ENCODE measurements at places on chromosomes 11 and 22.

DNA sequence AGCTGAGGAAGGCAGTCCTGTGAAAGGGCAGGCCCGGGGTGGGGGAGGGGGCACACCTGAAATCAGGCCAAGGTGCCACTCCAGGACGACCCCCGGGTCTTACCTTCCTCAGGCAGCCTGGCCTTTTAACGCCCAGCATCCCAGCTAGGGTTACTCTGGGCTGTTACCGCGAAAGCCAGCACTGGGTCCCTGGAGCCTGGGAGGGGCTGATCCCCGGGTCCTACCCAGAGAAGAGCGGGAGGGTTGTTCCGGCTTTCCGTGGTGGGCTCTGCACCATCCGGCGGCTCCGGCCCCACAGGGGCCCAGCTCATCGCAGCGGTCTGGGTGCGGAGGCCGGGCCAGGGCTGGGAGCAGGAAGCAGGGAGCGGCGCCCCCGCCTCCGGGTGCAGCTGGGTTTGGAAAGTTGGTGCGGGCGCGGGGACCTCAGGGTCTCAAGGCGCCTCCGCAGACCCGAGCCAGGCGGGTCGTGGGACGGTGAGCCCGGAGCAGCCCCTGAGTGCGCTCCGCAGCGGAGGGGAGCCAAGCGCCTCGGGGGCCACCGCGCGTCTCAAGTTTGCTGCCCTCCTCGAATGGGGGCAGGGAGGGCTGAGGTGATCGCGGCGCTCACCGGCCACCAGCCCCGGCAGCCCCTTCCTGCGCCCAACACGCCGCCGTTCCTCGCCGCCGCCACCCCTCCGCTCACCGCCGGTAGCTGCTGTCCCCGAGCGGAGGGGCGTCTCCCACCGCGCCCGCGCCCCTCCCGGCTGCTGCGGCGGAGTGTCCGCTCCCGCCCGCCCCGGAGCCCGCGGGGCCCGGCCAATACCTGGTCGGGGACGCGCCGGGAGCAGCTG is 831 bp downstream of the CHST1 start:
- no peak for DNase-seq
- no peak overlapping the region for H3K4me3 ChIP-seq
- no peak overlapping the region for H3K27ac ChIP-seq
- H3K36me3 ChIP-seq, result no peaks in the 10 kb centered on the region
- H3K4me1 ChIP-seq, result peaks cover 1% of the 10 kb centered on the region
- peaks cover 81% of the 10 kb centered on the region for H3K27me3 ChIP-seq

DNA sequence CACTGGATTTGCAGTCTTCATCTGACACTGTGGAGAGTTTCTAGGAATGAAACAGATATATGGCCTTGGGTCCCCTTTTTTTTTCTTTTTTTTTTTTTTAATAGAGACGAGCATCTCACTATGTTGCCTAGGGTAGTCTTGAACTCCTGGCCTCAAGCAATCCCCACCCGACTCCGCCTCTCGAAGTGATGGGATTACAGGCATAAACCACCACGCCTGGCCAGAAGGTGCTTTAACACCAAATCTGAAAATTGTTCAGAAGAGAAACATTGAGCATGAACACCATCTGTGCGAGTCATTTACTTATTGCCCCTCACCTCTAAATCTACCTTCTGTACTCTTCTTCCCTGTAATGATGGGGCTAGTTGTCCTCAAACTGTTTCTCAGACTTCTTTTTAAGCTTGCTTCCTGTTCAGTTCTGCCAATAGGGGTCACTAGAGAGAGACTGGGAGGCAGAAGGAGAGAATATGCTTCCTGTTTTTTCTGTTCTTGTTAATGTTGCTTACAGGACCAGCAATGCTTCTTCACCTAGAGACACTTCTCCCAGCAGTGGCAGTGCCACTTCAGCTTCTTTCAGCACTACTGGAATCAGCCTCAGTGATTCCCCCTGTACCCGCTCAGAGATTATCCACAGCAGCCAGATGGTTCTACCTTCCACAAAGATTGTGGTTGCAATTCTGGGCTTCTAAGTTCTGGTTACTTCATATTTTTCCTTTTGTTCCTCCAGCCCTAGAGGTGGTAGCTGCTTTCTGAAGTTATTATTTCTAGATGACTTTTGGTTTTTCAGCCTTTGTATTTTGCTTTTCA is 20.8 kb upstream of the ZBED5 start:
- no peaks in the 10 kb centered on the region for H3K4me1 ChIP-seq
- peaks cover under 1% of the 10 kb centered on the region for H3K36me3 ChIP-seq
- no peak for DNase-seq
- H3K27me3 ChIP-seq, result no peaks in the 10 kb centered on the region
- H3K27ac ChIP-seq, result no peak overlapping the region

DNA sequence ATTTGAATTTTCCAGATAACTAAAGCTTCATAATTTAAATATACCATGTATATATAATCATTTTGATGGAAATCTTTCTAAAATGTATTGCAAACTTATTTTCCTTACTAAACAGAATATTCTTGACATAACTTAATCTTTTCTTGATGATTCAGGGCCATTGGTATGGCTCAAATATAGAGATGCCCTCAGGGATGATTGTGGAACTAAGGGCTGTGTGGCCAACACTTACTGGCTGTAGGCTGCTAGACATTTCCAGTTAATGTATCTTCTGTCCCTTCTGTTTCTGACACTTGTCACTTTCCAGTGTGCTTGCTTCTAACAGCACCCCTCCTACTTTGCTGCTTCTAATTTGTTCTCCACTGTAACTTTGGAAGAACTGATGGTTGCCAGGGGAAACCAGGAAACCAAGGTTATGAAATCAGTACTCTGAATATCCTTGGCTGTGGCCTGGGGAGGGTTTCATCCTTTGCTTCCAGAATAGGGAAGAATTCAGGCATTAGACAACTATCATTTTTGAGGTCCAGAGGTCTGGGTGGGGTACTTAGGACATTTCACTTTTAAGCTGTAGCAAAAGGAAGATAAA is 697.2 kb downstream of the ETS1 start:
- no peak for DNase-seq
- no peak overlapping the region for H3K4me3 ChIP-seq
- no peak overlapping the region for H3K27ac ChIP-seq
- no peaks in the 10 kb centered on the region for H3K27me3 ChIP-seq

- peaks cover 47% of the 10 kb centered on the region for H3K4me1 ChIP-seq
- peaks cover 7% of the 10 kb centered on the region for H3K36me3 ChIP-seq
These were observed 8.7 kb downstream of the TSKU start for GRCh38 chr11:76791861-76792260.

- DNase-seq, result no peak
- peak overlapping the region; percentile 93 for H3K27ac ChIP-seq
- peaks cover 14% of the 10 kb centered on the region for H3K4me1 ChIP-seq
- H3K27me3 ChIP-seq, result no peaks in the 10 kb centered on the region
These were observed 690 bp downstream of the CKAP5 start for GRCh38 chr11:46845440-46845739.

GRCh38 chr22:30423301-30423958 is 2.1 kb upstream of the MTFP1 start:
- DNase-seq, result no peak
- peak overlapping the region; percentile 97 for H3K27ac ChIP-seq
- peaks cover 46% of the 10 kb centered on the region for H3K4me1 ChIP-seq
- peak overlapping the region; percentile 85 for H3K4me3 ChIP-seq
- H3K27me3 ChIP-seq, result no peaks in the 10 kb centered on the region
- peaks cover 1% of the 10 kb centered on the region for H3K36me3 ChIP-seq

- no peaks in the 10 kb centered on the region for H3K27me3 ChIP-seq
- H3K4me1 ChIP-seq, result no peaks in the 10 kb centered on the region
- no peak for DNase-seq
- no peaks in the 10 kb centered on the region for H3K36me3 ChIP-seq
- no peak overlapping the region for H3K4me3 ChIP-seq
- H3K27ac ChIP-seq, result no peak overlapping the region
These were observed 576.9 kb upstream of the ANO5 start for GRCh38 chr11:21615955-21616371.

GRCh38 chr11:132026746-132027145 is 656.3 kb downstream of the NTM start:
- no peaks in the 10 kb centered on the region for H3K4me1 ChIP-seq
- DNase-seq, result no peak
- no peak overlapping the region for H3K27ac ChIP-seq
- H3K27me3 ChIP-seq, result peaks cover 19% of the 10 kb centered on the region

GRCh38 chr11:35138943-35139721 is at the start of gene CD44:
TSS of gene CD44 (plus strand) at chr11:35139171. CDS start at chr11:35139304, 133 bp downstream.
- H3K4me3 ChIP-seq, result peak within 1 kb of the TSS; percentile 70
- peak within 1 kb of the TSS; percentile 8 for H3K27ac ChIP-seq
- peaks cover 14% of the 10 kb centered on the region for H3K4me1 ChIP-seq
- H3K36me3 ChIP-seq, result no peaks in the 10 kb centered on the region
- DNase-seq, result peak; percentile 11
- H3K27me3 ChIP-seq, result peaks cover 79% of the 10 kb centered on the region

GRCh38 chr11:16365581-16366228 is 9.4 kb upstream of the SOX6 start:
- H3K4me3 ChIP-seq, result no peak overlapping the region
- no peak for DNase-seq
- H3K36me3 ChIP-seq, result no peaks in the 10 kb centered on the region
- no peaks in the 10 kb centered on the region for H3K4me1 ChIP-seq

- H3K27ac ChIP-seq, result no peak overlapping the region
- no peaks in the 10 kb centered on the region for H3K27me3 ChIP-seq
- H3K4me1 ChIP-seq, result no peaks in the 10 kb centered on the region
- no peak overlapping the region for H3K4me3 ChIP-seq
These were observed 193.0 kb downstream of the MSANTD4 start for GRCh38 chr11:105829084-105829483.

GRCh38 chr11:22702031-22702430 is 35.6 kb downstream of the GAS2 start:
- H3K27me3 ChIP-seq, result no peaks in the 10 kb centered on the region
- no peak overlapping the region for H3K4me3 ChIP-seq
- DNase-seq, result no peak

DNA sequence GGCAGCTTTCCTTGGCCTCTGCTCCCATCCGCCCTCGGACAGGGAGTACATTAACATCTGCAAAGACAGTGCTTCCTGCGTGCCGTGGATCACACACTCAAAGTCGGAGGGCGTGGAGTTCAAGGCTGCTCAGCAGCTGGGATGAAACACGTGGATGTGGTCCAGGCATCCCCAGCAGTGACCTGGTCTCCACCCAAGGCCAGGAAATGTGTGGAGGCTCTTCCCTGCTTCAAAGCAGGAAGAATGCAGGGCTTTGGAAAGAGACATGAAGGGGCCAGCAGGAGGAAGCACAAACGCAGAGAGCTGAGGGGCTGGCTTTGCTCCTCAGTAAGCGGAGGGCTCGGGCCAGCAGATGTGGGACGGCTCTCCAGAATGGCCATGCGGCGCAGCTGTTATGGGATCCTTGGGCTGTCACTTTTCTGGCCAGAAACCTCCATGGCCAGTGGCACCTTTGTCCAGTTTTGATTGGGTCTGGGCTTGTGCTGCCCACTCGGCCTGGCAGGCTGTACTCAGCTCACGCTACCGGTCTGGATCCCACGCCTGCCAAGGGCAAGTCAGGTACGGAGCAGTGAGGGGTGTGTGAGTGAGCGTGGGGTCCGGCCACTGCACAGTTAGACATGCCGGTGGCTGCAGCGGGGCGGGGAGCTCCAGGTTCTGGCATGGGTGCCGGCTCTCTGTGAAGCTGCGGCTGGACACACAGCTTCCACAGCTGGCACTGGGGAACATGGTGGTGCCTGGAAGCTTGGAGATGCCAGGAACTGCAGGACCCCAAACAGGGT is 438.0 kb downstream of the TBC1D22A start:
- DNase-seq, result no peak
- no peaks in the 10 kb centered on the region for H3K4me1 ChIP-seq
- no peak overlapping the region for H3K4me3 ChIP-seq
- H3K36me3 ChIP-seq, result peaks cover 2% of the 10 kb centered on the region

GRCh38 chr11:77602381-77603088 is 12.8 kb downstream of the AQP11 start:
- H3K27ac ChIP-seq, result no peak overlapping the region
- no peaks in the 10 kb centered on the region for H3K4me1 ChIP-seq
- H3K36me3 ChIP-seq, result no peaks in the 10 kb centered on the region
- DNase-seq, result no peak

DNA sequence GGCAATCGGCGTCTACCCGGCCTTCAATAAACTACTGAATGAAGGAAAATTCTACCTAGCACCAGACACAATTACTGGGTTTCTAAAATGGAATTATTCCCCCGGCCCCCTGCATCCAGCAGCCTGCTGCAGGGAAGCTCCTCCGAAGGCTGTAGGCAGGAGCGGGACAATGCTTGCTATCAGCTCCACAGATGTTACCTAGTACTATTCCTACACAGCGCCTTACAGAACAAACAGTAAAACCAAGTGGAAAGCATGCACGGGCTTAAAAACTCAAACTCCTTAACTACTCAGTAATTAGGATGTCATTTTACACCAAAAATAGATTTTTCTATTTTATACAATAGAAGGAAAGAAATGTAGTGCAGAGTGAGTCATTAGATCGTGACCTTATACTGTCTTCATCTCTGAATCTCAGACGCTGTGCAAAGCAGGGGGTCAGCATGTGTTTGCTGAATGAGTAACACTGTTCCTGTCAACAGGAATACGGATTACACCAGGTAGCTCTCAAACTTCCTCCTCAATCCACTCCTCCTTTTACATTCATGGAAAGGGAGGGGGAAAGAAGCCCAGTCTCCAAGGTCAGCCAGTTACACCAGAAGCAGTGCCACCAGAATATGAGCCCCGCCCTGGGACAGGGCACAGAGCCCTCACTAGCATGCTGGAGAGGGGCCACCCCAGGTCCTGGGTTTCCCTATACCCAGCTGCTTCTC is 74.9 kb downstream of the PACSIN2 start:
- peaks cover 31% of the 10 kb centered on the region for H3K4me1 ChIP-seq
- H3K27ac ChIP-seq, result peak overlapping the region; percentile 90
- no peaks in the 10 kb centered on the region for H3K27me3 ChIP-seq
- no peaks in the 10 kb centered on the region for H3K36me3 ChIP-seq

- no peak for DNase-seq
- H3K4me1 ChIP-seq, result peaks cover 9% of the 10 kb centered on the region
- peak overlapping the region; percentile 31 for H3K27ac ChIP-seq
- no peak overlapping the region for H3K4me3 ChIP-seq
- H3K36me3 ChIP-seq, result no peaks in the 10 kb centered on the region
- H3K27me3 ChIP-seq, result no peaks in the 10 kb centered on the region
These were observed 109.8 kb downstream of the NAT10 start for GRCh38 chr11:34214961-34215805.

DNA sequence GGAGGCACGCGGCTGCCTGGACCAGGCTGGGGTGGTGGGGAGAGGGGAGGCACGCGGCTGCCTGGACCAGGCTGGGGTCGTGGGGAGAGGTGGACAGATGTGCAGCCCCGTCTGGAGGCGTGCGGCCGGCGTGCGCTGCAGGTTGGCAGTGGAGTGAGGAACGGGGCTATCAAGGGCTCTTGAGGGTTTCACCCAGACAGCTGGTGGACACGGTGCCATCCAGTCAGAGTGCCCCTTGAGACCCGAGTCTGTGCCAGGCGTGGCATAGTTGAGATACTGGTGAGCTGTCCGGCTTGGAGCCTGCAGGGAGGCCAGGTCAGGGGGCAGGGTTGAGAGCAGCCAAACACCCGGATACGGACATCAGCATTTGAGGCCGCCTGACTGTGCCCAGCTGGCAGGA is 1.5 kb upstream of the GRAMD4 start:
- H3K27ac ChIP-seq, result no peak overlapping the region
- no peaks in the 10 kb centered on the region for H3K27me3 ChIP-seq
- H3K36me3 ChIP-seq, result no peaks in the 10 kb centered on the region
- no peak overlapping the region for H3K4me3 ChIP-seq

- peaks cover 8% of the 10 kb centered on the region for H3K4me1 ChIP-seq
- H3K27me3 ChIP-seq, result no peaks in the 10 kb centered on the region
- peaks cover 10% of the 10 kb centered on the region for H3K36me3 ChIP-seq
- H3K27ac ChIP-seq, result no peak overlapping the region
- no peak overlapping the region for H3K4me3 ChIP-seq
- DNase-seq, result no peak
These were observed 4.6 kb downstream of the TMEM9B start for GRCh38 chr11:8959546-8960166.

- no peaks in the 10 kb centered on the region for H3K36me3 ChIP-seq
- peak; percentile 98 for DNase-seq
- peaks cover 18% of the 10 kb centered on the region for H3K4me1 ChIP-seq
- H3K4me3 ChIP-seq, result peak within 1 kb of the TSS; percentile 99
- no peaks in the 10 kb centered on the region for H3K27me3 ChIP-seq
These were observed at the start of gene CBL for GRCh38 chr11:119205574-119206510. TSS of gene CBL (plus strand) at chr11:119206339. CDS start at chr11:119206418, 79 bp downstream.
